ENCODE measurements at places on chromosomes 2 and 18. TPM values are rescaled to one million over a fixed set of nuclear protein-coding genes. Genes with fewer than 3 reads are reported as not detected.
A peak's percentile ranks its signal among the peaks of the same experiment; 100 is the strongest.

Gene SLC9A2
- not detected for total RNA-seq

GRCh38 chr2:241121008-241121407 is 18.9 kb upstream of the MTERF4 start:
- no peak for DNase-seq

Gene IL37
- not detected for total RNA-seq

GRCh38 chr2:221674446-221674845 is 102.3 kb upstream of the EPHA4 start:
- DNase-seq = no peak

DNA sequence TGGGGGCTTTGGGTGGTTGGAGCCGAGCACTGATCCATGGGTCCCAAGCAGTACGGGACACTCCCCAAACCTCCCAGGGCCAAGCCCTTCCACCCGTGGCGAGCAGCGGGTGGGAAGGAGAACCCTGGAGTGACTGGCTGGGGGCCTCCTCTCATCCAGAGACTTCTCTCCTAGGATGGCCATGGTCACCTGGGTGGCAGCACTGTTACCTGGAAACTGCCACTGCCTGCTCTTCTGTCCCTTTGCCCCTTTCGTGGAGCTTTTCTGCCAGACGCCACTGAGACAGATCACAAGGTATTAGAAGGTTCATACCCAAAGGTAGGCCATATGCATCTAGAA is 26.9 kb downstream of the CENPO start:
- DNase-seq = no peak

DNA sequence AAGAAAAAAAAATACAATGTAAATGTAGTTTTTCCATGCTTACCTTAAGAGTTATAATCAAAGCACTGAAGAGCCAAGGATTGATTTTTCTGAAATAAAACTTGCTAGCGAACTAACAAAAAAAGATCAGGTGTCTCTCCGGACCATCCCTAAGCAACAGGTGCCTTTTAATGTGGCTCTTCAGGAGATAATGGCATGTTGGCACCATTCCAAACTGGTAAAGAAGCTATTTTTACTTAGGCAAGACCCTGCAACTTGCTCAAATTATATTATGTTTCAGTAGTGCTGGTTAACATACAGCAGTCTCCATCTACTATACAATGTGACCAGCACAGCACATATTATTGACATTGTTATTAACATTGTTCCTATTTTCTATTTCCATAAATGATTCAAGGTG is 2.3 kb upstream of the GCC2 start:
- no peak for DNase-seq

- no peak for DNase-seq
Observed at GRCh38 chr2:32977228-32977758, 30.5 kb downstream of the LTBP1 start.

DNA sequence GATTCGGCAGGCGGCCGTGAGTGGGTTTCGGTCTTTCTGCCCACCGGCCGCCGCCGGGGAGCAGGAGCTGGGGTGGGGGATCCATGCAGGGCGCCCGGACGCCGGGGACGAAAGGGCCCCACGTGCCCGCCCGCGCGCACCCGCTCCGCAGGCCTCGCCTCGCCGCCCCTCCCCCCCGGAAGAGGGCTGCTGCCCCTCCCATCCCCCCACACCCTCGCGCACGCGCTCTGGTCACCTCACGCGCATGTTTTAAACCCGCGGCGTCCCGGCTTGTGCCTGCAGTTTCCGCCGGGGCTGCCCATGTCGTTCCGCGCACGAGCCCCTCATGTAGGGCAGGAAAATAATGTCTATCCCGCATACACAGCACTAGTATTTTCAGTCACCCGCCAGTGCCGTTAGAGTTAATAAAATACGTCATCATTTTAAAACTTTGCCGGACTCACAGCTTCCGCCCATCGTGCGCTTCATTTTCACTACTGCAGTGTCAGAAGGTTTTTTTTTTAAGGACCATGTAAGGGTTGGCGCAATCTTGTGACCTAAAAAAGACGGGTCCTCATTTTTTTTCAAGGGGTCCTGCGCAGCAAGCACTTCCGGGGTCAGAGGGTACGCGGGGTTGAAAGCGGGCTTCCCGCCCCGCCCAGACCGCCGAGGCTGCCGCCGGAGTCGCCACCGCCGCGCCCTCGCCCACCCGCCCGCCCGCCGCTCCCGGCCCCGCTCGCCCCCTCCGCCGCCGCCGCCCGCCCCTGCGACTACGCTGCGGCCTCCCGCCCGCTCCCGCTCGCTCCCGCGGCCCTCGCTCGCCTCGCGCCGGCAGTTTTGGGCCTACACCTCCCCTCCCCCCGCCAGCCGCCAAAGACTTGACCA is at the start of gene PCBP1:
Gene PCBP1 (plus strand): TSS at position 640 of the 864 bp plus-strand sequence. CDS start 267 bp downstream, outside the sequence.
- DNase-seq = peak; percentile 94

DNA sequence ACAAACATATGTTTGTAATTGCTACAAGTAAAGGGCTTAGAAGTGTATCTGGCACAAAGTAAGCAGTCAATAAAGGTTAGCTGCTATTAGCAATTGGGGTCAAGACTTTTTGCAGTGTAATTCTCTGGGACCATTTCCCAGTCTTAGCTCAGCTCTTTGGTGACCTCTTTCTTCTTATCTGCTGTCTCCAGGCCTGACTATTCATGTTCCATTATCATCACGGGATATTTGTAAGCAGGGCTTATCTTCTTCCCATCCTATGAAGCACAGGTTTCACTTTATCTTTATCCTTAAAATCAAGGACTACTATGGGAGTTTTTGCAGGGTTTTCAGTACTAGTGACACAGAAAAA is 131.7 kb downstream of the DOCK10 start:
- DNase-seq = no peak

GRCh38 chr2:257842-258241 is 6.0 kb downstream of the SH3YL1 start:
- no peak for DNase-seq

Gene CFC1
- total RNA-seq = not detected

Gene COX5B
- total RNA-seq = 449 TPM

DNA sequence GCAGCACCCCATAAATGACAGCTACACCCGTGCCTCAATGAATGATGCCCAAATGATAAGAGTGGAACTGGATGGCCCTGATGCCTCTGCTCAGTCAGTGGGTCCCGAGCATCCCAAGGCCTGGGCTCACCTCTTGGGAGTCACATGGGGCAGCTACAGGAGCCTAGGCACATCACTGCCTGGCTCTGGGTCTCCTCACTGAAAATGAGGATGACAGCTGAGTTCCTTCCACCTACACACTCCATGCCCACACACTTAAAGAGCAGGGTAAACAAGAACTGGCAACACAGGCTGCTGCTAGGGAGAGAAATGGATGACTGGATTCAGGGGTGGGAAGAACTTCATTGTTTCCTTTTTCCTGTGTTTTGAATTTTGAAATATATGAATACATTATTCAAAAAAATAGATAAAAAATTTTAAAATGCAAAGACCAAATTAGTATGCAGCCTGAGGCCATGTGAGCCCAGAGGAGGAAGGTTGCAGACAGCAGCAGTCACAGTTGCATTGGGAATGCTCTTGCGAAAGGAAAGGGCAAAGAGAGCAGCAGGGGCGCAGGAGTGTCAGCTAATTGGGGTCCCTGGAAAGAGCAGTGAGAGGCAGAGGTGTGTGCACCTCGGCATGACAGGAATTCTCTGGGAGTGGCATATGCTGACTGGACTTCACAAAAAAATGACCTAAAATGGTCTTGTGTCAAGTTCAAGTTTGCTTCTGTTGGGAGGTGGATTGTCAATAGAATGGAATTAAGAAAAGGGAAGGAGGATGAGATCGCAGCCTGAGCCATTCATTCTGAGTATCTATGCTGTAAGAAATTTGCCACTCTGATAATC is 327.1 kb downstream of the CELF4 start:
- no peak for DNase-seq

Gene TSPYL6
- not detected for total RNA-seq

GRCh38 chr2:10471955-10472354 is 23.8 kb upstream of the ODC1 start:
- DNase-seq = no peak

All from dermis microvascular lymphatic vessel endothelial cell (primary cell).